ENCODE measurements at places on chromosomes 6 and 20. TPM values are rescaled to one million over a fixed set of nuclear protein-coding genes. Genes with fewer than 3 reads are reported as not detected.

DNA sequence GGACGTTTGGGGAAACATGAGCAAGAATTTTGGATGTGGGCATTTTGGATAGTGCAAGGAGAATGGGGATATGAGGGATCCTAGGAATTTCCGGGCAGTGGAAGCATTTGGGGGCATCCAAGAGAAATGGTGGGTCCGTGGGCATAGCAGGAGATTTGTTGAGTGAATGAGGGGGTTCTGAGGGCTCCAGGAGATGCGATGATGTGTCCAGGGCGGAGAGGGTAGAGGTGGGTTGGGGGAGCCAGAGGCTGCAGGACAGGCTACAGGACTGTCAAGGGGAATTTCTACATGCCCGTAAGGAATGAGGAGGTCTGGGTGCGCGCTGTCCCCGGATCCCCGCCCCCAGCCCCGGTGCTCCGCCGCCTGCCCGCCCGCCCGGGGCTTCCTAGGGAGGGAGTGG lies 364 bp downstream of the FRS3 start:
- DNase-seq, result no peak

- DNase-seq, result no peak
Observed at GRCh38 chr20:278181-278580, 12.4 kb downstream of the C20orf96 start.

The BACH2 gene
- total RNA-seq, result 1.9 TPM

The MAP1LC3A gene
- total RNA-seq, result 107 TPM

The NKAPL gene
- 5.1 TPM for total RNA-seq

The ZNF322 gene
- 13.2 TPM for total RNA-seq

The NRSN1 gene
- total RNA-seq, result not detected

Data from Right ventricle myocardium superior (tissue), 1 donor.